ENCODE measurements at places on chromosomes 1 and 21.

- DNase-seq: peak; percentile 83
These were observed 177.7 kb upstream of the EDN2 start for GRCh38 chr1:41662061-41662764.

DNA sequence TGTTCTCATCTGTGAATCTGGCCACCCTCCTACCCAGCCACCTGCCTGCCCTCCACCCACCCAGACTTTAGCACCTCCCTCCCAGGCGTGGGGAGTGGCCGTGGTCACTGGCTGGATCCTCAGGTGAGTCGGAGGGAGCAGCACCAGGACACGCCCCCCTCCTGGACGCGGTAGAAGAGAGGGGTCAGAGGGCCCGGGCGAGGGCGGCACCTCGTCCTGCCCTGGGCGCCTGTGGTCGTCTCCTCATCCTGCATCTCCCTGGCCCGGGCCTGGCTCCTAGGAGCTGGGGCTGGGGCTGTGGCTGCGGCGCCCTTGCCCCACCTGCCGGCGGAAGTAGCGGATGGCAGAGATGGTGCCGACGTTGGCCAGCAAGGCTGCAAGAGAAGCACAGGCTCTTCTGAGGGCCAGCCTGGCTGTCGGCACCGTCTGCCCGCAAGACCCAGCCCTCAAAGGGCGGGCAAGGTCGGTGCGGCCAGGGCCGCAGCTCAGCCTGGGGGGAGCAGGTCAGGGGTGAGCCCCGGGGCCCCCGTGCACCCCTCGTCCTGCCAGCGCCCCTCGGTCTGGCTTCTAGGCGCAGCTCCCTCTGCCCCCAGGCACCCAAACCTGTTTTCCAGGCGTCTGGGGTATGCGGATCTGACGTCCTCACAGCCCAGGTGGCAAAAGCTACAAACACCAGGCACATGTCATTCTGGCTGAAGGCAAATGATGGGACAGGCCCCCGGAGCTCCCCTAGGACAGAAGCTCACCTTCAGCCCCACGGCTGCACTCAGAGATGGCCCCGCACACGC is 5.8 kb downstream of the PERM1 start:
- DNase-seq: peak; percentile 46

DNA sequence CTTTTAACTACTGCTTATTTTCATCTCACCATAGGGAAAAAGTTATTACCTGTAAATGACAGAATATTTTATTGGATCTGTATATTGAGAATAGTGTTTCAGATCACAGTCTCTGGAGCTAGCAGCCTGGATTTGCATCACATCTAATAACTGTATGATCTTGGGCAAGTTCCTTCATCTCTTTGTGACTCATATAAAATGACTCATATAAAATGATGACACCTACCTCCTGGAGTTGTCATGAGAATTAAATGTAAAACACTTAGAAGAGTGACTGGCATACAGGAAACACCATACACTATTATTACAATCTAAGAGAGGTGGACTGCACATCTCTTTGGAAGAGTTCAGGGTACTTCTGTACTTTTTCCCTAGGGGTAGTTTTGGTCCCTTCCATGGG is 421.3 kb downstream of the NEGR1 start:
- DNase-seq: peak; percentile 61

DNA sequence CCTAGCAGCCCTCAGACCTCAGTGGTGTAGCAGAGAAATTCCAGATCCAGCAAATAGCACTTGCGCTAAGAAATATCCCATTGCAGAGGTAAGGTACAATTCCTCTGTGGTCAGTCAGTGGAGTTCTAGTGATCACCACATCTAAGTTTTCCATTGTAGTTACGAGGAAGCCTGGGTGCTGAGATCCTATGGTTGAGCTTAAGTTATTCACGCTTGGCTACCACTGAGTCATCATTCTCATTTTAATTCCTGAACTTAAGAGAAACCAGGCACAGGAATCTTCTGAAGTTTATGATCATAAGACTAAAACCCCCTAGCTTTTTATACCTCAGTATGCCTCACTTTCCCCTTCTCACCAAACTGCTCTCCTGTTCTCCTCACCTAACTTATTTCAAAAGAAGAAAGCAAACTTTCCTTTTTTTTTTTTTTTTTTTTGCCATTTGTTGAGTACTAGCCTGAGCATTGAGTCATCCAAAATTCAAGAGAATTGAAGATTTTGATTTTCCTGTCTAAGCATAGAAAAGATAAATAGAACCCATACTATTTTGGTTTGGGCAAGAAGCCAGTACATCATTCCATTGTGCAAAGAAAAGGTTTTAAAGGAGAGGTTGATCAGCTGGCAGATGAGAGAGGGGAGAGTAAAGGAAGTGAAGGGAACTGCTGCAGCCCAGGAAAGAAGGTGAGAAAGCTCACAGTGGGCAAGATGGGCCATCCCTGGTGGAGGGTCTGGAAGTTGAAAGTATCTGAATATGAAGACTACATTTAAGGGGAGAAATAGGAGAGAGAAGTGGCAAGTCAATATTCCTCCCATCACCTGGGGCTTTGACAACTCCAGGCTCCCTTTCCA is 39.9 kb downstream of the SERBP1 start:
- DNase-seq: peak; percentile 55

GRCh38 chr1:235782601-235783000 is 84.1 kb downstream of the LYST start:
- DNase-seq: no peak

- DNase-seq: no peak
These were observed 525.3 kb upstream of the DAB1 start for GRCh38 chr1:57949168-57949567.

Data from fibroblast of gingiva (primary cell).